ENCODE measurements at places on chromosomes 11 and 22.

DNA sequence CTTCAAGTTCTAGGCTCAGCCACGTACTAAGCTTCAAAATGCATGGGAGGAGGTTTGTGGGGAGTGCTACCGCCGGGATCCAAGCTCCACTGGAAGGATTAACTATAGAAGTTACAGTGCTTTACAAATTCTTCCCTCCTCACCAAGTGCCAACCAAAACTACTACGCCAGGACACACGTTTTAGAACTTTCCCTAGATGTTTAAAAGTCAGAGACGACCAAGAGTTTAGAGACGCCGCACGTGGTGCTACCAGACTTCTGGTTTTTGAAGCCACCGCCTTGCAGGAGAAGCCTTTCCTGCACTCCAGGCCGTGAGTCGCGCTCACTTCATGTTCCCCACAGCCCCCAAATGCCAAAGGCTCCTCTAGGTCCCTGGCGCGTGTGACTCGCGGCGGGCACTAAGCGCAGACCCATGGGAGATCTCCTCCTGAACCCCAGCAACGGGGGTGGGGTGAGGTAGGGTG, 734 bp downstream of the SNU13 start:
- DNase-seq, result peak; percentile 26

DNA sequence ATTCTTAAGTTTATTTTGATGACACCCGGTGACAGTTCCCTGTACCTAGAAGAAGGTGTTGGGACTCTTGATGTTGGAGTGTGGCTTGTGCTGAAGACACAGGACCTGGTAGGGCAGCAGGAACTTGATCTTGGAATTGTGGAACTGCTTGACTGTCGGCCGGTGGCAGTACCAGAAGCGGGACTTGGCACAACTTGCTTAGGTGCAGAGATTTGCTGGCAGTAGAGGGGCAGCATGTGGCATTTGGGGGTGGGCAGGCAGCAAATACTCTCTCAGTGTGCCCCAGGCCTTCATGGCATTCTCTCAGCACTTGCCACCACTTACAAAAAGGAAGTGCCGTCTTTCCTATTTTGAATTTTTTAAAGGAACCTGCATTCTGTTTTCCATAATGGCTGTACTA, 3.6 kb downstream of the PEX26 start:
- no peak for DNase-seq

GRCh38 chr11:45170484-45170883, 24.0 kb downstream of the PRDM11 start:
- DNase-seq, result no peak

DNA sequence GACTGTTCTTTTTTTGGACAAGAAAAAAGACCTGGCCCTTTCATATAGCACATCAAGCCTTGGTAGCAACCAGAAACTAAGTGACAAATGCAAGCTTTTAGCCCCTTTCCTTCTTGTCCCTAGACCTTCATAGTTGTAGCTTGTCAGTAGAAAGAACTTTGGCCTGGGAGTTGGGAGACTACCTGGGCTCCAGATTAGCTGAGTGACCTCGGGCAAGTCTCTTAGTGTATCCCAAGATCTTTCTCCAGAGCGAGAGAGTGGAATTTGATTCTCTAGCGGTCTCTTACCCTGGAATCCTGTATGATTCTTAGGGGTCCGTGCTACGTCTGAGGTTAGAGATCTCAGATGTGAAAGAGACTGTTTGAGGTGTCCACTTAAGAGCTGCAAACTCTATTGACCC, 59.0 kb downstream of the ZNRF3 start:
- DNase-seq, result no peak
